GDM1 (cell line): ENCODE measurements at places on chromosomes 3 and 15.

DNA sequence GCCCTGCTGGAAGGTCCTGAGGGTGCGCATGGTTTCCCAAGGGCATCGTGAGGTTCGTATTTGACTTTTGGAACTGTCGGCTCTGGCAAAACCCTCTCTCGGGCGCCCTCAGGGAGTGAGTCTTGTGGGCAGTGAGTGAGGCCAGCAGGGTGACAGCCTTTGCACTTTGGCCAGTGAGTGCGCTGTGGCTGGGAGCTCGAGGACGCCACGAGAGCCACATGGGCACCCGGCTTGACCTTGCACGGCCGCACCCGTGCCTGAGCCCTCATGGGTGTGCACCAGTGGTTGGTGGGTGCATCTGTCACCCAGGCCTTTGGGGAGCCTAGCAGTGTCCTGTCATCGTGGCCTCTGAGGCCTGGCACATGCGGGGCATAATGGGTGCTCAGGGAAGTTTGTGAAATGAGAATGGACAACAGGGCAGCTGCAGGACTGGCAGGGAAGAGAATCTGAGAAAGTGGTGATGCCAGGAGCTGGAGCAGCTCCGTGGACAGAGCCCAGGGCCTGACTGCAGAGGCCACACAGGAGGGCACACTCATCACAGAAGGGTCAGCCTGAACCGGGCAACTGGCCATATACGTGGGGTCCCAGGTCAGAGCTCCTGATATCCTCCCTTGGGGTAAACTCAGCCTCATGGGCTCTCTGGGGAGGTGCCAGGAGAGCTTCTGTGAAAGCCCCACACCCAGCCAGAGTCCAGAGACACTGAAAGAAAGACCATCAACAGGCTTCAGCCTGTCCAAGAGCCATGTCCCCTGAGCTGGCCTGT, 30.4 kb upstream of the SNRPA1 start:
- DNase-seq = no peak

DNA sequence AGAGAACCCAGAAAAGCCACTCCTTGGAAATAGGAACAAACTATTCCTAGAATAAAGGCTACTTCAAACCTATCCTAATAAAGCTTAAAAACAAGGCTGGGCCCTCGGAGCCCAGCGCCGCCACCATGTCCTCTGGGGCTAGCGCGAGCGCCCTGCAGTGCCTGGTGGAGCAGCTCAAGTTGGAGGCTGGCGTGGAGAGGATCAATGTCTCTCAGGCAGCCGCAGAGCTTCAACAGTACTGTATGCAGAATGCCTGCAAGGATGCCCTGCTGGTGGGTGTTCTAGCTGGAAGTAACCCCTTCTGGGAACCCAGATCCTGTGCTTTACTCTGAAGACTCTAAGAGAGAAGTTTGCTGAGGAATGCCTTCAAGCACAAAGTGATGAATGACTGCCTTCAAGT, 63.2 kb downstream of the ADAM10 start:
- DNase-seq = no peak

- no peak for DNase-seq
Observed at GRCh38 chr3:129633751-129634481, 27.4 kb upstream of the PLXND1 start.

DNA sequence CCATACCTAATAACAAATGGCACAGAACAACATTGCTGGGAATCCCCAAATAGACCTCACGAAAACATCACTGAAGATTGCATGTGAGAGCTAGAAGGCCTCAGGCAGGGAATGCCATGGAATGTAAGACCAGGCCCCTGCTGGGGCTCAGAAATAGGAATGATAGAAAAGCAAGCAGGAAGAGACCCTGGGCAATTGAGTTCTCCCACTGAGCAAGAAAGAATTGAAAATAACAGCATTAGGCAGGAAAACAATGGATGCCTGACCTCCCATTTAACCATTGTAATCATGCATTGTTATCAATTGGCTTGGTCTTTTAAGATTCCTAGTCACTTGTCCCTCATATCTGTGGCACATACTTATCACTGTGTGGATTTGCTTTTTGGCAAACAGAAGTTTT, 581.6 kb downstream of the FHIT start:
- DNase-seq = no peak

DNA sequence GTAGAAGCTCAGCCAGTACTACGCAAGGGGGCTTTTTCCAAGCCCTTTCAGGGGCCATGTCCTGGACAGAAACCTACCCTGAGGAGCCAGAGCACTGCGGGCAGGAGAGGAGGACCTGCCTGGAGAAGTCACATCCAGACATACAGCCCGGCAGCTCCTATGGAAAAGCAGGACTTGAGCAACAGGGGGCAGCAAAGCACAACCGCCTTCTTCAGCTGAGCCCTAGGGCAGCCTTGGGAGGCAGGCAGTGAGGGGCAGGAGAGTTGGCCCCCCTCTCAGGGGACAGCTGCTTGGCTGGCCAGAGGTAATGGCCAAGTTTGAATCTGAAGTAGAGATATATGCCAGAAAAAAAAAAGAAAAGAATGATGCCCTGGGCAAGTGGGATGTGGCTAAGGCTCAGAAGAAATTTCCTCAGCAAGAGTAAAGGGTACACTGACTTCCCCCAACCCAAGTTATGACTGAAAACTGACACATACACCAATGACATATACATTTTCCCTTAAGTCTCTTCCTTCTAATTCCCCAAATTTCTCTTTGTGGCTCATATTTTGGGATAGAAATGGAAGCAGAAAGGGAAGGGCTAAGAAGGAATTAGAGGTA, 56.9 kb downstream of the CYP19A1 start:
- peak; percentile 13 for DNase-seq

DNA sequence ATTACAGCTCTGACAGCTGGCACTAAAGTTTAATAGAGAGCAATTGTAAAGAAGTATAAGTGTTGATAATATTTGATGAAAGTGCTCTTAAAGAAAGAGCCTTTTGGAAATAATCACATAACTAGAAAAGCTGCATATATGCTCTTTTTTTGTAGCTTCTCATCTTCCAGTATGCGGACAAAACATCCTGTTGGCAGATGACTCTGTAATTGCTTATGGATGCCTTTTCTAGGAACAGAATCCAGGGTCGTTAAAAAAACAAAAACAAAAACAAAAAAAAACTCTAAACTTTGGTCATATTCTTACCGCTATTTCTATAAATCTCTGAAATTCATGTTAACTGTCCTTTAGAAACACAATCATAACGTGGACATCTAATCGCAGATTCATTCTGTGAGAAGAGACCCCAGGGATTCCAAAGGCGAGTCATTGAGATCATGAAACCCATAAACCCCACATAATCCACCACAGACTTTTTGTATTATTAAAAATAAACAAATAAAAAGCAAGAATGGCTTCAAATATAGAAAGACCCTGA, 109.8 kb downstream of the EPHA3 start:
- no peak for DNase-seq

DNA sequence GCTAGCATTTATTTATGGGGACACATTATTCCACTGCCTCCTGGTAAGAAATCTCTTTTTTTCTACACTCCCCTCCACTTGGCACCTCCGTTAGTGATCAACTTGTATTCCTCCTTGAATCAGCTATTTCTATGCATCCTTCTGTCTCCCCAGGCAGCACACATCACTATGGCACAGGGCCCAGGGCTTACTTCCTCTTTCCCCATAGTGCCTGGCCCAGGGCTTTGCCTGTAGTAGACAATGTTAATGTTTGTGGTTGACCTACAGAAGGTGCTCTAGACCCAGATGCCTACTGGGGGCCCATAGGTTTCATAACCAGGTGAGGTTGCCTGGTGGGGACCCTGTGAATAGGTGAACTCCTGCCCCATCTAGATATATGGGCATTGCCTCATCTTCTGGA, 44.9 kb downstream of the EPHB1 start:
- DNase-seq = no peak

GRCh38 chr3:181932039-181932438, 220.3 kb downstream of the SOX2 start:
- no peak for DNase-seq

GRCh38 chr3:107294117-107294516, 83.1 kb upstream of the CCDC54 start:
- no peak for DNase-seq

GRCh38 chr15:38668898-38669391, 104.3 kb upstream of the RASGRP1 start:
- no peak for DNase-seq

- DNase-seq = no peak
Observed at GRCh38 chr15:99953886-99954285, 220.6 kb upstream of the LYSMD4 start.

DNA sequence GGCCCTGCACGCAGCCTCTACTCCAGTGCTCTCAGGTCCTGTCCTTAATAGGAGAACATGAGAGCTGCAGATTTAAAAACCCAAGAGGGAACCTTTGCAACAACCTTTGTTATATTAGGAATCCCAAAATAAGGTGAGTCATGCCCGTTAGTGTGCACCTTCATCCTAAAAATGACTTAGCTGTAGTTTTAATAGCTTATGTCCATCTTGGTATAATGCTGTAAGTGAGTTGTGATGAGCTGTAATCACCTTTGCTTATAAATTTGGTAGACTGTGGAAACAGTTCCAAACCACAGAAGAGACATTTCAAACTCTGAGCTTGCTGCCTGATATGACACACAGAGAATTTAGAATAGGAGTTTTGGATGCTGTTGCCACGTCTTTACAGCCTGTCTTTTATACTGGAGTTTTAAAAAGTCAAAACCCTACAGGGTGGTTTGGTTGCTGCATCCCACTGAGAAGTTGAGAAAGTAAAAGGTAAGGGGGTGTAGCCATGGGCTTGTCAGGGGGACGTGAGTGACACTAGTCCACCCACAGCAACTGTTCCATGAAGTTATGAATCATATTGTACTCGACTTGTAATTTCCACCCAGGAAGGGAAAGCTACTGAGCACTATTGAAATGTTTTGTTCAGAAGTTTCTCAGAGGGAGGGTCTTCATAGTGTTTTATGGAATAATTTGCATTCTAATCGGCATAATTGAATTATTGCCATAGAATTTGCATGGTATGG, 27.4 kb upstream of the CD47 start:
- no peak for DNase-seq

- no peak for DNase-seq
Observed at GRCh38 chr3:161409858-161410257, 38.5 kb upstream of the SPTSSB start.

DNA sequence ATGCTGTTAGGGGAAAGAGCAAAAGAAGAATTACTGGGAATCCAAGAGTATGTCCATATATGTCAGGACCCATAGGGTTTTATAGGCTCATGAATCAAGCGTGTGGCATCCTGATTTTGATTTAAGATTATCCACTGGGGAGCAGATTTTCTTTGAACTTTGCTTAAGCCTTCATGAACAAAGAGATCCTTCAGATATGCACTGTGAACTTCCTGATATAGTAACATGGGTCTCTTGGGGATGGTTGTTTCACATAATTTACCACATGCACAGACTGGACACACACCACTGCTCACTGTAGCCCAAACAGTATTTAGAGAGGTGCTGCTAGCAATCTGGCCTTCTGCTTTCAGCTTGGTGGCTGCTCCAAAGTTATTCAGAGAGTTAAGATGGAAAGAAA, 200.9 kb upstream of the ZPLD1 start:
- DNase-seq = no peak

GRCh38 chr3:170776887-170777563, 93.0 kb downstream of the RPL22L1 start:
- no peak for DNase-seq

- no peak for DNase-seq
Observed at GRCh38 chr3:107662586-107662985, 139.8 kb downstream of the BBX start.

GRCh38 chr15:71891026-71891425, 80.7 kb downstream of the NR2E3 start:
- no peak for DNase-seq

DNA sequence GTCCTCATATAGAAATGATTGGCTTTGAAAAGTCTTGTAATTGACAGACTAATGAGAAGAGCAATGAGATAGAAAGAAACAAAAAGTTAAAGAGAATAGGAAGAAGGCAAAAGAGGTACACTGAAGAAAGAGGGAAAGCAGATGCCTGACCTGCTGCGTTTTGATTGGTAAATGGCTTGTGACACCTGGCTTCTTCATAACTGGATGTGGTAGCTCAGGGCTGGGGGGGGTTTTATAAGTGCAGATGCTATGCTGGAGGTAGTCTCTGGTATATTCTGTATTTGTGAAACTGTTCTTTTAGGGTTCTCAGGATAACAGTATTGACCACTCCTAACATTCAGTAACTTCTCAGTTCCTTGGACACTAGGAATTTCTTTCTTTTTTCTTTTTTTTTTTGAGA, 1.4 kb downstream of the STARD9 start:
- no peak for DNase-seq

GRCh38 chr3:168205451-168205850, 109.7 kb upstream of the GOLIM4 start:
- DNase-seq = no peak

- no peak for DNase-seq
Observed at GRCh38 chr3:13475871-13476590, 4.1 kb upstream of the HDAC11 start.

- DNase-seq = no peak
Observed at GRCh38 chr3:195549931-195550519, 6.9 kb upstream of the PPP1R2 start.

DNA sequence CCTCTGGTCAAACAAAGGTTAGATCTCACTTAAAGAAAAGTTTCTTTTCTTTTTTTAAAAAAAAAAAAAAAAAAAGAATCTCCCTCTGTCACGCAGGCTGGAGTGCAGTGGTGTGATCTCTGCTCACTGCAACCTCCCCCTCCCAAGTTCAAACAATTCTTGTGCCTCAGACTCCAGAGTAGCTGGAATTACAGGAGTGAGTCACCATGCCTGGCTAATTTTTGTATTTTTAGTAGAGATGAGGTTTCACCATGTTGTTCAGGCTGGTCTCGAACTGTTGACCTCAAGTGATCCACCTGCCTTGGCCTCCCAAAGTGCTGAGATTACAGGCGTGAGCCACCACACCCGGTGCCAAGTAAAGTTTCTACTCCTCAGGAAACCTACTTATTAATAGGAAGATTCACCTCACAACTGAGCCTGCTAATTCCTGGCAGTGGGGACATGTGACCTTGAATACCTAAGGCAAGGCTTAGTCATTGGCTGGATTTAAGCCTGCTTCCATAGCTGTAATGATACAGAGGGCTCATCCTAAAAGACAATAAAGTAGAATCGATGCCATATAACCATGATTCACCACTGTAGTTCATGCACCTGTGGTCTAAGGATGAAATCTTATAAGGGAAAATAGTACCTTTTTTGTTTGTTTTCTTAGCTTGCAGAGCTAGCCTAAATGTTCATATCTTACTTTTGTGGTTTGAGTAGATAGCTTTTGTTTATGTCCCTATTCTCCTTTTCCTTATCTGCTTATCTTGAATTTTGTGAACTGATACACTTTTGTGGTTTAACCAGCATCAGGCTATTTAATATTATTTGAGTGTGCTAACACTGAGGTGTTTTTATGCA, 24.8 kb upstream of the RBMS3 start:
- no peak for DNase-seq

GRCh38 chr15:61050844-61051568, 178.1 kb downstream of the RORA start:
- no peak for DNase-seq

GRCh38 chr3:94114666-94115065, 51.8 kb downstream of the NSUN3 start:
- no peak for DNase-seq

DNA sequence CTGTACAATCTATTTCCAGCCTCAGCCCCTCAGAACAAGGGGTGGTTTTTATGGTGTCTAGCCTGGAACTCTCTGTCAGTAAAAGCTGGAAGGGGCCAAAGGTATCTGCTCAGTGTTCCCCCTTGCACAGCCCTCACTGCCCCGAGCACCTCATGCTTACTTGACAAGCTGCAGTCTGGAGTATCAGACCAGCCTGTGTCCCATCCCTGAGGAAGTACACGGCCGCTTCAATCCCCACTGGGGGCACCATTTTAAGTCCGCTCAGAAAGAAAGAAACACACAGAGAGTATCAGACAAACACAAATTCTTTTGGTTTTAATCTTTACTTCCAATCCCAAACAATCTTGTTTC, 32.4 kb downstream of the UMPS start:
- DNase-seq = no peak
